ENCODE measurements at places on chromosomes 13 and 19. TPM values are rescaled to one million over a fixed set of nuclear protein-coding genes. Genes with fewer than 3 reads are reported as not detected.
A peak's percentile ranks its signal among the peaks of the same experiment; 100 is the strongest.

GRCh38 chr13:33543089-33543459, 257.5 kb upstream of the STARD13 start:
- DNase-seq, result no peak

DNA sequence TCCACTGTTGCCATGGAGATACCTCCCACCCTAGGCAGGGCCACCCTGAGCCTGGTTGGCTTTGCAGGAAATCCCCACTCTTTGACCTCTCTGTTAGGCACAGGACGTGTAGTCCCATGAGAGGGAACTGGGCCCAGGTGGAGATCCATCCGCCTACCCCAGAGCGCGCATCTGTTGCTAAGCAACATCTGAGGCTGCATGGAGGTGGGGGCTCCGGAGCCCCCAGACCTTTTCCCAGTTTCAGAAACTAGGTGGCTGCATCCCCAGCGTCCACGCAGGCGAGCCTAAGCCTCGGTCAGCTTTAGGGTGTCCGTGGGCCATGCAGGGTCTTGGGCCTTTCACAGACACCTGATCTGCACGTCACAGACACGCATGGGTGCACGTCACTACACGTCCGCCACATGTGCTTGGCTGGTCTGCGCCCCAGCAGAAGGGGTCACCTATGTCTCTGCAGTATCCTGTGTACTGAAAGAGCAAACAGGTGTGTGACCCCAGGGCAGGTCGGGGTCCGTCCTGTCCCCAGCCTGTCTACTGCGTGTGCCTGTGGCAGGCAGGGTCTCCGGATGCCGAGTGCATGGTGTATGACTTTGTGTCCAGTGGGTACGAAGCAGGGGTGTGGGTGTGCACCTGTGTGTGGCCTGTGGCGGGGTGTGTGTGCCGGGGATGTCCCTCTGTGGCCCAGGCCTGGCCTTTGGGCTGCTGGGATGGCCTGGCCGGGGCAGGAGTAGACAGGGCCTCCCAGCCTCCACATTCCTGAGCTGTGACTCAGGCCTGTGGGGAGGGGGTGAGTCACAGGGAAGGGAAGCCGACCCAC, 4.1 kb upstream of the CIRBP start:
- DNase-seq, result peak; percentile 77

GRCh38 chr13:44819245-44819644, 170.0 kb downstream of the NUFIP1 start:
- no peak for DNase-seq

DNA sequence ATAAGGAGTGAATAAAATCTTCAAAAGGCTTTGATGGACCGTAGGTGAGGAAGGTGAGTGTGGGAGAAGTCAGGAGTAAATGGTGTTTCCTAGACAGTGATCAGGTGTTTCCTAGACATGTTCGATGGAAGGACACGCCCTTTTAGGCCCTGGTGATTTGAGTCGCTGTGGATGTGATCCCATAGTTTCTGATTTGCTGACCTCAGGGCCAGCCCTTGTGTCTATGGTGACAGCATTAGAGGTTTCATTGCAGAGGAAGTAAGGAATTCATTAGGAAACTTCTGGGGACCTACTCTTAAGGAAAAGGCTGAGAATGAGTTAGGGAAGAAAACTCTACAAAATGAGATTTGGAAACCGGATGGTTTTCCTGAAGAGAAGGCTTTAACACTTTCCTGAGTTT, 31.5 kb upstream of the RNF113B start:
- DNase-seq, result no peak

DNA sequence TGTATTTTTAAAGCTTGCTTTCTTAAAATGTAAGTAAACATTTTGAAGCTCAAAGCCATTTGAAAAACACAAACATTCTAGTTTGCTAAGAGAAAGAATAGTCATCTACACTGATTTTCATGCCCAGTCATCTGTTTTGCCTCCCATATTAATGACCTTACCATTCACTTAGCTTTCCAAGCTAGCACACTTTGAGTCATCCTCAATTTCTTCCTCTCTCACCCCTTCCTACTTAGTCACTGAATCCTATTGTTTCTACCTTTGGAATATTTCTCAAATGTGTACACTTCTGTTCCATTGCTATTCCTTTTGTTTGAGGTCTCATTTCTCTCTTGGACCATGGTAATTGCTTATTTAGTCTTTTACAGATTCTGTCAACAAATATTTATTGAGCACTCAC, 7.3 kb upstream of the HS6ST3 start:
- DNase-seq, result no peak

- peak; percentile 57 for DNase-seq
Observed at GRCh38 chr19:31110336-31110735, 238.9 kb downstream of the TSHZ3 start.

DNA sequence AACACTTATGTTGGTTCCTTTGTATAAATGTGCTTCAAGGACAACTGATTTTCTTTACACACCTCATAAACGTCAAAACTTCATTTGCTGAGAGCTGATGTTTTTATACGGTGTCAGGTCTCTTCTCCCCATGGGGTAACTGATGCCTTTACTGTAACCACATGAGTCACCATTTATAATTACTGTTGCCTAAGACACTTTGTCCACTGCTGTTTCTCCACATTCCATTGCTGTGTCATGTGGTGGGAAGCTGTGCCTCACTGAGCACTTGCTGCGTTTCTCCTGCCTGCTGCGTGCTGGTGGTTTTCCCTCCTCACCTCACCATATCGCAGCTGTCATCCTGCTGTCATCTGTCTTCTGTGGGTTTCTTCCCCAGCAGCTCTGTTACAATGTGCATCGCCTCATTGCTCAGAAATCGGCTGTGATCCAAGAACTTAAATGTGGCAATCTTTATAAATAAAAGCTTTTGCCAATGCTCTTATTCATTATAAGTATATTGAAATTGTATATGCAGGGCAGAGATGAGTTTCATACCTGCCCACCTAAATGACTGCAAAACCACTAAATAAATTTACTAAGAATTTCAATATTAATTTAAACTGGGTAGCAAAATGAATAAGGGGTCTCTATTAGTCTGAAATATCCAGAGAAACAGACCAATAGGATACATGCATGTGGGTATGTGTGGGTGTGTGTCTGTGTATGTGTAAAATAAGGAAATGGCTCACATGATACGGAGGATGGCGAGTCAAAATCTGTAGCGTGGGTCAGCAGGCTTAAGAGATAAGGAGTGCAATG, 547.0 kb upstream of the SLITRK5 start:
- peak; percentile 16 for DNase-seq

DNA sequence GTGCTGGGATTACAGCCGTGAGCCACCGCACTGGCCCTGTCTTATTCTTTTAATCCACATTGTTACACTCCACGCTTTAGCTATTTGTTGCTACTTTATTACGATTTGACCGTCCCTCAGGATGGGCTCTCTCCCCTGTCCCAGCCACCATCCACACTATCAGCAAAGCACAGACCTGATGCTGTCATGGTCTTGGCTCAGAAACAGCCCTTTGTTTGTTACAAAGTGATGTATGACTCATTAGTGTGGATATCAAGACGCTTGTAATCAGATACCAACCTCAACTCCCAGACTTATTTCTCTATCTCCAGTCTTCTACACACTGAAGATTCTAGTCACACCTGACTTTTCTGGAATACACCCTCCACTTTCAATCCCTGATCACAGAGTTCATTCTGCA, 84.6 kb upstream of the FREM2 start:
- no peak for DNase-seq

GRCh38 chr19:16234552-16235445, 37.1 kb downstream of the AP1M1 start:
- no peak for DNase-seq

IL17D gene
- 0.60 TPM for total RNA-seq

ZFR2 gene
- total RNA-seq, result 22.6 TPM

TMEM221 gene
- total RNA-seq, result 1.2 TPM

TGFBR3L gene
- total RNA-seq, result 7.4 TPM

DNA sequence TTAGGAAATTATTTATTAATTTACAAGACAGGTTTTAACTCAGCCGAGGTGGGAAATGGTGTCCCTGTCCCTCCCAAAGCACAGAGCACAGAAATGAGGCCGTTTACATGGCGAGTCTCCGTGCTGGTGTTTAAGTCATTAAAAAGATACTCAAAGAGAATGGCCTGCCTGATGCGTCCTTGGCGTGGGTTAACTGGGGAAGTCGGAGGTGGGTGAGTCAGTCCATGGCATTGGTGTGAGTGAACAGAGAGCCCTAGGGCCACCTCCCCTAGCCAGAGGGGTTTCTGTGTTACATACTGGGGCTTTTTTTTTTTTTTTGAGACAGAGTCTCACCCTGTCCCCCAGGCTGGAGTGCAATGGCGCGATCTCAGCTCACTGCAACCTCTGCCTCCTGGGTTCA, 3.9 kb downstream of the FEM1A start:
- DNase-seq, result no peak

GRCh38 chr13:80173224-80173623, 167.7 kb downstream of the SPRY2 start:
- DNase-seq, result no peak

- peak; percentile 23 for DNase-seq
Observed at GRCh38 chr19:43560687-43561086, 14.6 kb downstream of the XRCC1 start.

GRCh38 chr13:114096031-114096485, 36.4 kb downstream of the RASA3 start:
- peak; percentile 7 for DNase-seq

ZNF730 gene
- total RNA-seq, result 32.6 TPM

- DNase-seq, result no peak
Observed at GRCh38 chr19:14409146-14410023, 9.8 kb downstream of the DDX39A start.

DNA sequence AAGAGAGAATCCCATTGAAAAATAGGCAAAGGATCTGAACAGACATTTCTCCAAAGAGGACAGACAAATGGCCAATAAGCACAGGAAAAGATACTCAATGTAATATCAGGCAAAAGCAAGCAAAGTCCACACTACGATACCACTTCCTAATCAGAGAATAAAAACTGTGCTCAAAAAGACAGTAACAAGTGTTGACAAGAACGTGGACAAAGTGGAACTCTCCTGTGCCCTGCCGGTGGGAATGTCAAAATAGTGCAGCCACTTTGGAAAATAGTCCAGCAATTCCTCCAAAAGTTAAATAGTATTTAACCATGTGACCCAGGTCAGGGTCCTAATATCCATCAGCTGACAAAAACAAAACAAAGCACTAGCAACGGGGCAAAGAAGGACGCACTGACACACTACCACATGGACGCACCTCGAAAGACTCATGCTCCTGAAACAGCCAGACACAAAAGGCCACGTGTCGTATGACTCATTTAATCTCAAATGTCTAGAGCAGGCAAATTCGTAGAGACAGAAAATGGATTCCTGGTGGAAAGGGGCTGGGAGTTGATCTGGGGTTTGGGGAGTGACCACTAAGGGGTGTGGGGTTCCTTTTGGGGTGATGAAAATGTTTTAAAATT, 5.2 kb downstream of the MIER2 start:
- DNase-seq, result no peak

ZNF530 gene
- total RNA-seq, result 11.2 TPM

DNA sequence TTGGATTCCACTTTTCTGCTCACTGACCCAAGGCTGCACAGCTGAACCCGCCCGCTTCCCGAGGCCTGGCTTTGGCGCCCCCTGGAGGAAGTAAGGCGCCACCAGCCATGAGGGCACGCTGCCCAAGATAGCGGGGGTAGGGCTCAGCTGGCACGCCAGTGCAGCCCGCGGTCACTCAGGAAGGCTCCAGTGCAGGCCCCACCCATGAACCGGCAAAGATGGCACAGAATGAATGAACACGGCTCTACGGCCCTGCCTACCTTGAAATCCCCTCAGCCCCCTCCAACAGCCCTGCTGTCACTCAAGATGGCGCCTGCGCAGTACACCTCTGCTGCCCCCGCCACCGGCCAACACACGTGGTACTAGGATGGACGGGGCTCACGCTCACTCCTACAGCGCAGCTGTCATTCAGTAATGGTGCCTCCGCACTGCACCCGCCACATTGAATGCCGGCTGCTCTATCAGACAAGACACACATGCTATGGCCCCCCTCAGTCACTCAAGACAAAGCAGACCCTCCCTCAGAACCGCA, 3.0 kb downstream of the PEG3 start:
- DNase-seq, result no peak

- DNase-seq, result no peak
Observed at GRCh38 chr19:21143854-21144253, 2.0 kb downstream of the ZNF431 start.

IL4I1 gene
- total RNA-seq, result 1.4 TPM

DNA sequence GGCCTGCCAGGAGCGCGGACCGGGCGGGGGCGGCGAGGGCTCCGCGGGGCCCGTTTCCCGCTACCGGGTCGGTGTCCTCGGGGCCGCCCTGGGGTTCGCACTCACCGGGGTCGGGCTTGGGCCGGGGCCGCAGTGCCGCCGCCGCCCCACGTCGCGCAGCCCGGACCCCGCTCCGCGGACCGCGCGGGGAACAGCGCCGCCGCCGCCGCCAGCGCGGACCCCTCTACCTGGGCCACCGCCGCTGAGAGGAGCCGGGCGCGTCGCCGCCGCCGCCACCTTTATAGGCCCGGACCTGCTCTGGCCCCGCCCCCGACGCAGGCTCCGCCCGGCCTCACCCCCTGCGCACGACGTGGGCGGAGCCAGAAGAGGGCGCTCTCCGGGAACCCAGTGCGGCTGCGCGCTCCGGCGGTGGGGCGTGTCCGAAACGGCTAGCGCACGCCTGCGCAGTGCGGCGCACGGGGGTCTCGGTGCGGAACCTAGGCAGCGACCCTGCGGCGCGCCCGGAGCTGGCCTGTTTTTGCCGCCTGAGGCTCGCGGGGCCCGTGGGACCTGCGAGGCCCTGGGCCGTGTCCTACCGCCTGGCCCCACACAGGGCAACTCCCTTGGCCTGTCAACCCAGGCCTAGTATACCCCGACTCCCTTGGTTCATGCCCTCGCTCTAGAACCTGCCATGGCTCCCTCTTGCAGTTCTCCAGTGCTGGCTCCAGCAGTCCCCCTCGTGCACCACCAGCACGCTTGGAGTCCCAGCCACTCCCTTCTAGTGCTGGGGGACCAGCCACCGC, at the start of gene MKNK2:
MKNK2 (minus strand) TSS at position 254 of the 782 bp plus-strand sequence. CDS start 393 bp downstream, outside the sequence.
- DNase-seq, result peak; percentile 93

- no peak for DNase-seq
Observed at GRCh38 chr19:10749435-10750384, 31.8 kb downstream of the DNM2 start.

NKPD1 gene
- total RNA-seq, result 0.76 TPM

GRCh38 chr13:113560645-113561416, 23.7 kb upstream of the TFDP1 start:
- no peak for DNase-seq

DNA sequence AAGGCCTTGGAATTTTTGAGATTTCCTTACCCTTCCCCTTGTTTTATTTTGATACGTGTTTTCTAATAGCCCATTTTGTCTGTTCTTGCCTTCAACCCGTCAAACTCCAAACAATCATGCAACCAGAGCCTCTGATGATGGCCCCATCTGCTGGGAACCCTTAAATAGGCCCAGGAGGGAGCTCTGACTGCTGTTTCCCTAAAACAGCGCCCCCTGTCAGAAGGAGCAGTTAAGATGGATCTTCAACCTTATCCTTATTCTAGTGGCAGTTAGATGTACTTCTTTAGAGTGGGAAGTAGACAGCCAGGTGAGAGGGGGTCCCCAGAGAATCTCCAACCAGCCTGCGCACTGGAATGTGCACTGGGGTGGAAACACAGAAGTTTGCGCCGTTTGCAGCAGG, 1031.0 kb upstream of the PCDH9 start:
- DNase-seq, result peak; percentile 64

- DNase-seq, result no peak
Observed at GRCh38 chr19:35232912-35233311, 4.4 kb upstream of the FAM187B start.

GRCh38 chr19:45613926-45614725, 12.1 kb upstream of the GPR4 start:
- DNase-seq, result no peak
